Psoas muscle (tissue), 8 donors: ENCODE measurements at places on chromosomes 16 and 17. TPM values are rescaled to one million over a fixed set of nuclear protein-coding genes. Genes with fewer than 3 reads are reported as not detected.

- peak; percentile 35 for DNase-seq
Observed at GRCh38 chr16:49596648-49597291, 223.2 kb downstream of the C16orf78 start.

- H3K27me3 ChIP-seq, result no peaks in the 10 kb centered on the region
- H3K36me3 ChIP-seq, result no peaks in the 10 kb centered on the region
- no peaks in the 10 kb centered on the region for H3K4me1 ChIP-seq
- DNase-seq, result no peak
Observed at GRCh38 chr17:56883616-56884015, 30.2 kb downstream of the TRIM25 start.

Gene TP53TG3
- not detected for polyA plus RNA-seq

Gene ABCA8
- 4.8 TPM for polyA plus RNA-seq

GRCh38 chr16:4231367-4231766 is 10.5 kb downstream of the SRL start:
- H3K4me3 ChIP-seq, result peak overlapping the region; percentile 43
- H3K27me3 ChIP-seq, result no peaks in the 10 kb centered on the region
- peak overlapping the region; percentile 94 for H3K27ac ChIP-seq
- H3K36me3 ChIP-seq, result peaks cover 7% of the 10 kb centered on the region
- peaks cover 51% of the 10 kb centered on the region for H3K4me1 ChIP-seq
- peak; percentile 59 for DNase-seq

Gene PAFAH1B1
- 43.8 TPM for polyA plus RNA-seq

Gene VTN
- 0.06 TPM for polyA plus RNA-seq

Gene ZSCAN32
- 5.6 TPM for polyA plus RNA-seq

Gene TTYH2
- polyA plus RNA-seq, result 2.9 TPM

DNA sequence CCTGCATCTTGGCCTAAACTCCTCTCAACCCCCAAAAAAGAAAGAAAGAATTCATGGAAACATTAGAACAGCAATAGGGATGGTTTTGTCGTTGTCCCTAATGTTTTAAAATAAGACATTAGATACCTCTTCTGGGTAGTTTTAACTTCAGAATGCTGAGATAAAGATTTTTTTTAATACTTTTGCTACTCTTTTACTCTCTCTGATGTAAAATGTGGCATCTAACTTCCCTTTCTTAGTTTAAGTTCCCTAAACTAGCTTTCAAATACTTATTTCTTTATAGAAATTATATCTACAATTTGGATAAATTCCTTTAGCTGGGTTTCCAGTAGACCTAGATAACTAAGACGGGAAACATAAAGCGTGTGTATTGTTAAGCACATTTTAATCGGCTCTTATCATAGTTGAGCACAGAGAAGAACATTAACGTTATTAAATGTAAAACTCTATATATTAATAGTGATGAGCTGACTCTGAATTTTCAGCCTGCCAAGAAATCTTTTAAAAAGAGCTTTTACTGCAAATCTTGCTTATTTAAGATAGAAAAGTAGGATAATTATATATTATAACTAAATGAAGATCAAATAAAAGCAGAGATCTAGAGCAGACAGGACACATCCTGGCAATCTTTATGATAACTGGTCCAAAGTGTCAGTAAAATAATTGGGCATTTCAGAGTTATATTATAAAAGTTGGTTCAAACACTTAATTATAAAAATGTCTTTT is 183.2 kb downstream of the CYB561 start:
- no peak for DNase-seq
- no peaks in the 10 kb centered on the region for H3K4me1 ChIP-seq
- H3K27me3 ChIP-seq, result no peaks in the 10 kb centered on the region
- no peak overlapping the region for H3K4me3 ChIP-seq
- H3K27ac ChIP-seq, result no peak overlapping the region

GRCh38 chr16:12195296-12195695 is 218.8 kb downstream of the SNX29 start:
- no peaks in the 10 kb centered on the region for H3K4me1 ChIP-seq
- H3K4me3 ChIP-seq, result no peak overlapping the region
- H3K36me3 ChIP-seq, result no peaks in the 10 kb centered on the region

- H3K4me1 ChIP-seq, result peaks cover 10% of the 10 kb centered on the region
- no peaks in the 10 kb centered on the region for H3K36me3 ChIP-seq
- no peak overlapping the region for H3K4me3 ChIP-seq
- DNase-seq, result no peak
Observed at GRCh38 chr17:18921912-18922451, 30.0 kb upstream of the SLC5A10 start.

Gene CDH1
- 0.09 TPM for polyA plus RNA-seq

GRCh38 chr16:49345829-49346228 is 27.8 kb upstream of the C16orf78 start:
- DNase-seq, result no peak
- no peaks in the 10 kb centered on the region for H3K36me3 ChIP-seq
- H3K27ac ChIP-seq, result no peak overlapping the region
- no peak overlapping the region for H3K4me3 ChIP-seq
- no peaks in the 10 kb centered on the region for H3K4me1 ChIP-seq

GRCh38 chr17:66466840-66467367 is 164.5 kb downstream of the PRKCA start:
- H3K27ac ChIP-seq, result no peak overlapping the region
- H3K27me3 ChIP-seq, result no peaks in the 10 kb centered on the region
- H3K36me3 ChIP-seq, result no peaks in the 10 kb centered on the region
- H3K4me3 ChIP-seq, result no peak overlapping the region
- DNase-seq, result no peak

DNA sequence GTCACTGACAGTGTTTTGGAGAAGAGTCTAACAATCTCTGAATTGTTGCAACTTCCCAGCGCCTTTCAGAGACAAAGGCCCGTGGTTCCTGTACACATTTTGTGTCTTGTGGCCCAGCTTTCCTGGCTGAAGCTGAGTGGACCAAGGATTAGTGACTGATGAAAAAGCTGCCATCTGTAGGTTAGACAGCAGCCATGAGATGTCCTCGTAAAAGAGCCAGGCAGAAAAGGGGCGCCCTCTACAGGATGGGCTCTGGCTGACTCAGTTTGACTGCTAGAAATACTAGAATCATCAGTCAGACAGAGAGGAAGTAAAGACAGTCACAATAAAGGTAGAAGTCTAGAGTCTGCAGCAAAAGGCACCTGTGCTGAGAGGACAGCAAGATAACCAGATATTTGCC is 26.5 kb upstream of the NF1 start:
- no peaks in the 10 kb centered on the region for H3K36me3 ChIP-seq
- no peak for DNase-seq
- no peak overlapping the region for H3K4me3 ChIP-seq
- peaks cover 10% of the 10 kb centered on the region for H3K4me1 ChIP-seq

GRCh38 chr17:62062302-62062701 is 2.8 kb downstream of the MED13 start:
- no peaks in the 10 kb centered on the region for H3K27me3 ChIP-seq
- peaks cover 28% of the 10 kb centered on the region for H3K36me3 ChIP-seq
- no peak for DNase-seq
- peak overlapping the region; percentile 99 for H3K27ac ChIP-seq
- H3K4me3 ChIP-seq, result peak overlapping the region; percentile 95

Gene MMP28
- polyA plus RNA-seq, result 1.7 TPM

DNA sequence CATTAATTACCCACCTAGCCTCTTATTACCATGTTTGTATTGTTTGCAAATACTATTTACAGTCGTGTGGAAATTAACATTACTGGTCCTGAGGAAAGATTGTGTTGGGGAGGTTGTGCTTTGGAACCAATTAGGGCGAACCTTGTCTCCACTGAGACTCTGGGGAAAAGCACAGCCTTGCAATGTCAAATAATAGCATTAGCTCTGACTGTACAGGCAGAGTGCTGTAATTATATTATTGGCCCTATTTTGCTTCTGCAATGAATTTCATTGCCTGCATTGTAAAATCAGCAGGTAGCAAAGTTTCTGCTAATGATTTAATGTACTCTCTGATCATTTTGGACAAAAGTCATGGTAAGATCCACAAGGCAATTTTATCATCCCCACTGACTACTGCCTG is 97.0 kb downstream of the WWOX start:
- no peaks in the 10 kb centered on the region for H3K4me1 ChIP-seq
- H3K36me3 ChIP-seq, result no peaks in the 10 kb centered on the region
- no peak overlapping the region for H3K27ac ChIP-seq
- no peaks in the 10 kb centered on the region for H3K27me3 ChIP-seq

Gene CCDC102A
- polyA plus RNA-seq, result 0.95 TPM

Gene ZNF771
- polyA plus RNA-seq, result 5.3 TPM

- H3K27me3 ChIP-seq, result no peaks in the 10 kb centered on the region
- H3K4me1 ChIP-seq, result no peaks in the 10 kb centered on the region
- DNase-seq, result no peak
- no peaks in the 10 kb centered on the region for H3K36me3 ChIP-seq
- H3K27ac ChIP-seq, result no peak overlapping the region
Observed at GRCh38 chr17:47338026-47338425, 14.3 kb downstream of the EFCAB13 start.

Gene EPX
- polyA plus RNA-seq, result not detected

DNA sequence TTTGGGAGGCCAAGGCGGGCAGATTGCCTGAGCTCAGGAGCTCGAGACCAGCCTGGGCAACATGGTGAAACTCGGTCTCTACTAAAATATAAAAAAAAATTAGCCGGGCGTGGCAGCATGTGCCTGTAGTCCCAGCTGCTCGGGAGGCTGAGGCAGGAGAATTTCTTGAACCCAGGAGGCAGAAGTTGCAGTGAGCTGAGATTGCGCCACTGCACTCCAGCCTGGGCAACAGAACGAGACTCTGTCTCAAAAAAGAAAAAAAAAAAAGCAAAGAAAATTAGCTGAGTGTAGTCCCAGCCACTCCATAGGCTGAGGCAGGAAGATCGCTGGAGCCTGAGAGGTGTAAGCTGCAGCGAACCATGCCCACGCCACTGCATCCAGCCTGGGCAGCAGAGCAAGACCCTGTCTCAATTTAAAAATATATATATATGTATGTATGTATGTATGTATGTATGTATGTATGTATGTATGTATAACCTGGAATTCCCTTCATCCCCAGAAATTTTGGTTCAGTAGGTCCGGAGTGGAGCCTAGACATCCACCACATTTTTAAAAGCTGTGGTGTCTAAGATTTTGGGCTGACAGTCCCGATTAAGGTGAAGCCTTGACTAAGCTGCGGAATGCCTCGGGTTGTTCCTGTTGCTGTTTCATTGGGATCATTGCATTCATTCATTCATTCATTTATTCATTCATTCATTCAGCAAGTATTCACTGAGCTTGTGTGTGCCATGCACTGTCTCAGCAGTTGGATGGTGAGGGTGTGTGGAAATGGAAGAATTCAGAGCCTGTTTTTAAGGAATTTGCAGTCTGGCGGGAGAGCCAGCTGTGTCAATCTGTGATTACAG is 25.9 kb downstream of the TMEM94 start:
- H3K27ac ChIP-seq, result peak overlapping the region; percentile 89
- H3K36me3 ChIP-seq, result no peaks in the 10 kb centered on the region
- no peak overlapping the region for H3K4me3 ChIP-seq
- H3K4me1 ChIP-seq, result peaks cover 93% of the 10 kb centered on the region
- no peaks in the 10 kb centered on the region for H3K27me3 ChIP-seq
- DNase-seq, result no peak

GRCh38 chr17:7705269-7706255 is 560 bp downstream of the EFNB3 start:
- peak overlapping the region; percentile 49 for H3K4me3 ChIP-seq
- peaks cover 7% of the 10 kb centered on the region for H3K4me1 ChIP-seq
- no peak for DNase-seq
- peaks cover 7% of the 10 kb centered on the region for H3K36me3 ChIP-seq

Gene EEF2K
- polyA plus RNA-seq, result 13.0 TPM

DNA sequence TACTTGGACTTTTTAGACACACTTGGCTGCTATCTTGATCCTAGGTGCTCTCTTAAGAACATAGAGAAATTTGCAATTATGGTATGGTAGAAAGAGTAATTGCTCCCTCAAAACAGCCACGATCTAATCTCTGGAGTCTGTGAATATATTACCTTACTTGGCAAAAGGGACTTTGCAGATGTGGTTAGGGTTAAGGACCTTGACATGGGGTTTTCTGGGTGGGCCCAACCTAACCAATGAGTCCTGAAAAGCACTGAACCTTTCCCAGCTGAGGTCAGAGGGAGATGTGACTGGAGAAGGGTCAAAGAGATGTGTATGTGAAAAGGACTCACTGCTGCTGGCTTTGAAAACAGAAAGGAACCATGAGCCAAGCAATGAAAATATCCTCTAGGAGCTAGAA is 26.7 kb upstream of the MED13 start:
- H3K27me3 ChIP-seq, result no peaks in the 10 kb centered on the region
- no peak overlapping the region for H3K4me3 ChIP-seq
- DNase-seq, result no peak
- no peaks in the 10 kb centered on the region for H3K36me3 ChIP-seq

DNA sequence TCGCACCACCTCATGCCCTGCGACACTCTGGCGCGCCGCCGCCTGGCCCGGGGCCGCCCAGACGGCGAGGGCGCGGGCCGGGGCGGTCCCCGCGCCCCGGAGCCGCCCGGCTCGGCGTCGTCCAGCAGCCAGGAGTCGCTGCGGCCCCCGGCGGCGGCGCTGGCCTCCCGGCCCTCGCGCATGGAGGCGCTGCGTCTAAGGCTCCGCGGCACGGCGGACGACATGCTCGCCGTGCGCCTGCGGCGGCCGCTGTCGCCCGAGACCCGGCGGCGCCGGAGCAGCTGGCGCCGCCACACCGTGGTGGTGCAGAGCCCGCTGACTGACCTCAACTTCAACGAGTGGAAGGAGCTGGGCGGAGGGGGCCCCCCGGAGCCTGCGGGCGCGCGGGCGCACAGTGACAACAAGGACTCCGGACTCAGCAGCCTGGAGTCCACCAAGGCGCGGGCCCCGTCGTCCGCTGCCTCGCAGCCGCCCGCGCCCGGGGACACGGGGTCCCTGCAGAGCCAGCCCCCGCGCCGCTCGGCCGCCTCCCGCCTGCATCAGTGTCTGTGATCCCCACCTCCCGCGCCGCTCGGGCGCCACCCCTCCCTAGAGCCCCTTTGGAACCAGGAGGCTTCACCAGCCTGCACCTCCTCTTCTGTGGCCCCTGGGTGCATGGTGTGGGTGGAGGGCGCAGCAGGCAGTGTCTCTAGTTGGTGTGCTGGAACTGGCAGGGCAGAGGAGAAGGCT is 82.3 kb downstream of the ARHGAP23 start:
- no peak overlapping the region for H3K4me3 ChIP-seq
- H3K27me3 ChIP-seq, result peaks cover 21% of the 10 kb centered on the region
- DNase-seq, result peak; percentile 53
- H3K4me1 ChIP-seq, result no peaks in the 10 kb centered on the region

Gene MAPK8IP3
- polyA plus RNA-seq, result 17.0 TPM

Gene ADAP2
- polyA plus RNA-seq, result 2.2 TPM

Gene TSNAXIP1
- polyA plus RNA-seq, result 1.4 TPM
